RWPE2 (cell line): ENCODE measurements at places on chromosomes 1 and 21.

DNA sequence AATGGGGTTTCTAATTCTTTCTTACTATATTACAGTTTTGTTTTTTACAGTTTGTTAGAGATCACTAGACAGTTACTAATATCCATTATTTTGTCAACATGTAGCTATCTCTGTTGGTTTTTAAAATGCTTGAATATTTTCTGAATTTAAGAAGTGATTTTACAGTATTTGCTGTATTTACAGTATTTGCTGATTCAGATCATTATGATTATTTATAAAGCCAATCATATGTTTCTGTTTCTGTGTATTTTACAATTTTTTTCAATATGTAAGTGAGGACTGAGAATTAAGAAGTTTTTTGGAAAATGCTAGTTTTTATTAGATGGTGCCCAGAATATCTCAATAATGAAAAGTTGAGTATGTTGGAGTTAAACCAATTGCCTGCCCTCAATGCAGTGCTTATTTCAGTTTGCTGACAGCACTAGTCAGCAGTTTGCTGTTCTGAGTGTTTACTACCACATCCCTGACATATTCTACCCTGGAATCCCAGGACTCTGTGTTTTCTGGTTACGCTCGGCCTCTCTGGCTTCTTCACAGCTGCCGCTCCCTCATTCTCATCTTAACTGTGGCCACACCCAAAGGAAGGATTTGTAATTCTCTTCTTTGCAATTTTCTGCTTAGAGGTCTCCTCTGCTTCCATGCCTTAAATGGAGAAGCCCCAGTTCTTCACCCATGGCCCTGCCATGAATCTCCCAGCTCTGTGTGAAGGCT is 68.0 kb upstream of the BACH1 start:
- no peak for DNase-seq

DNA sequence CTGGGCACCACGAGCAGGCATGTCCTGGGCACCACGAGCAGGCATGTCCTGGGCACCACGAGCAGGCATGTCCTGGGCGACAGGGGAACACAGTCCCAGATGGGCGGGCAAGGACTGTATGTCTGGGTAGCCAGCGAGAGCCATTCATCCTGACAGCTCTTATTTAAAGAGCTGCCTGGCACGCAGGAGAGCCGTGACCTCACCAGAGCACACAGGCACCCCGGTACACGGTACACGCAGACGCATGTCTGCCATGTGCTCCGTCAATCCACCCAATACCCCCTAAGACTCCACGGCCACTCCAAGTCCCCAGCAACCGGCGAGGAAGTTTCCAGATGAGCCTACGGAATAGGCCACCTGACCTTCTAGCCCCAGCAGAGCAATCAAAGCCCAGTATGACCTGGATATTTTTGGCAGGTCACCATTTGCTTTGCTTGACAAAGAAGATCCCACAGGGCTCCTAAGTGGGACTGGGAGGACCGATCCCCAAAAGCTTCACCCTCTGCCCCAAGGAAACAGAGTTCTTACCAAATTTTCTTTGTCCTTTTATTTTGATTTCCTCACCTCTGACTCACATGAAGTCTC is 51.7 kb downstream of the CASZ1 start:
- no peak for DNase-seq

GRCh38 chr1:110477967-110478640 is 27.2 kb downstream of the PROK1 start:
- DNase-seq: no peak

GRCh38 chr21:42160111-42160721 is 58.7 kb upstream of the ABCG1 start:
- no peak for DNase-seq

- DNase-seq: no peak
These were observed 858.5 kb upstream of the B3GALT2 start for GRCh38 chr1:194044892-194045291.
